ENCODE measurements at places on chromosomes 7 and 10.

DNA sequence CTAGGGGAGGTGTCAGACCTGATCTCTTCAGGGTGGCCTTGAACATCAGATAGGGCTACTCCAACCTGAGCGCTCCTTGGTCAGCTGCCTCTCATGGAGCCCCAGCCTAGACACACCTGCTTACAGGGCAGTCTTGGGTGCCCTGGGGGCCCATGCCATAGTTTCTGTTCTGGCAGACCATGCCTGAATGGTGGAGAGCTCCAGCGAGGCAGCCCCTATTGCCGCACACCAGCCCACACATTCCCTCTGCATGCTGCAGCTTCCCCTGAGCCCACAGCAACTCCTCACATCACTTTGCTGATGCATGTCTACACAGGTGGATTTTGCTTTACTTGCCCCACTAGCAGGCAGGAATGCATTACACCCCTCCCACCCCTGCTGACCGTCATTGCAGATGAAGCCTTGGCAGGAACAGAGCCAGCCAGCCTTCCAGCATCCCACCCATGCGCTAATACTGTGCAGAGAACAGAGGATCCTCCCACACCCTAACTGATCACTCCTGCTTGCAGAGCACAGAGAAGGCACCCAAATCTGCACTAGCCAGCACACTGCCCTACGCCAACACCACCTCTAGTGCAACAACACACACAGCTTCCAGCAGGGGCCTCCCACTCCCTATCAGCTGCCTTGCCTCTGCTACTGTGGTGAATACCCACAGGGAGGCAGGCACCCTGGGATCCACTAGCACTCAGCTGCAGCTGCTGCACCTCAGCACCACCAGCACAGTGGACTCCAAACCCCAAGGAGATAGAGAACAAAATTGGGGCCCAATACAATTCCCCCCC, 43.0 kb upstream of the GRM3 start:
- DNase-seq = no peak

DNA sequence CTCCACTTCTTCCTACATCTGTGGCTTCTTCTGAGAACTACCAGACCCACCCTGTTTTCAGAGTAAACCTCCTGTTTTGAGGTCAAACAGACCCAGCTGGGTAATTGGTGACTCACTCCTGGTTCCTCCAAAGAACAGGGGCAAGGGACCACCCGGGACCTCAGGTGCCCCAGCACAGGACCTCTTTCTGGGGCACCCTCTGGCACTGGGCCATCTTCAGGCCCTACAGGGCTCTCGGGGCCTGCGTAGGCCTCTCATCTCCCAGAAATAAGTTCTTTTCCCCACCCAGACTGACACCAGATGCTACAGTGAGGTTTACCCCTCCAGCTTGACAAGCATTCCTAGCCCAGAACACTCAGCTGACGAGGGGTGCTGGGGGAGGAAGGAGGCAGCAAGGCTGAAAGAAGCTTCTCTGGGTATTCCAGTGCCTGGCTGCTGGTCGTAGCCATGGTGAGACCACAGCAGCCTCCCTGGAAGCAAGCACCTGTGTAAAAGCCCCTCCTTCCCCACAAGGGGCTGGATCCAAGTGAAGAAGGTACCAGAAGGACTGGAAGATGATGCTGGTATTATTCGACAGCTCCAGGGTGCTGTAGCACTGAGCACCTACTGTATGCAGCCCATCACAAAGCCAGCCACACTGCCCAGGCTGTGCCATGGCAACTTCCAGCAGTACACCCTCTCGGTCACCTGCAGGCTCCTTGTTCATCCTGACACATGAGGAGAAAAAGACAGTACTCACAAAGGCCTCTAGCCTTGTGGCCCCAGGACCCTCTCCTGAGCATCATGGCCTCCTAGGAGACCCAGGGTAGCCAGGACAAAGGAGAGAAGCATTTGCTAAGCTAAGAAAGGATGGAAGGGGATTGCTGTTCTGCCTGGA, 47.4 kb downstream of the ALOX5 start:
- DNase-seq = no peak

GRCh38 chr10:101956117-101956516, 99.9 kb downstream of the ARMH3 start:
- DNase-seq = no peak

DNA sequence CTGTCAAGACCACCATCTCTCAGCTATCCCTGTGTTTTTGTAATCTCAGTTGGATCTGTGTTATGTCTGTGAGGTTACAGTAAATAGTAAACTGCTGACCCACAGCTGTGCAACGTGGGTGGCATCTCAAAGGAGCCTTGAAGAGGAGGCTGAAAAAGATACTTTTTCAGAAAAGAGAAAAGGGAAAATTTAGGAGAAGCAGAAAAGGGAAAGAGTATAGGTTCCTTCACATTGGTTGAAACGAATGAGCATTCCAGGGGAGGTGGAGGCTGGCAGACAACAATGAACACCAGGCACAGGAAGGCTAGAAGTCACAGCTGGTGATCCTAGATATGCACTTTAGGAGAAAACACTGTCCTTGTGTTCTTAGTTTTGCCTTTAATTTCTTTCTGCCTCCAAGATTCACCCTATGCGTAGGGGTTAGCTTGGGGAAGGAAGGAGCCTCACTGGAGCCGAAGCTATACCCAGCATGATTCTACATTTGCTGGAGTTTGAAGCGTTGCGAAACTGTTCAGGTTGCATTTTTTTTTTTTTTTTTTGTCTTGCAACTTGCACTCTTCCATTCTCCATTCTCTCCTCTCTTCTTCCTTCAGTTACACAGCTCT, 18.3 kb downstream of the CPED1 start:
- DNase-seq = no peak

- no peak for DNase-seq
Measured at GRCh38 chr7:44678471-44679179, 70.0 kb upstream of the ZMIZ2 start.

DNA sequence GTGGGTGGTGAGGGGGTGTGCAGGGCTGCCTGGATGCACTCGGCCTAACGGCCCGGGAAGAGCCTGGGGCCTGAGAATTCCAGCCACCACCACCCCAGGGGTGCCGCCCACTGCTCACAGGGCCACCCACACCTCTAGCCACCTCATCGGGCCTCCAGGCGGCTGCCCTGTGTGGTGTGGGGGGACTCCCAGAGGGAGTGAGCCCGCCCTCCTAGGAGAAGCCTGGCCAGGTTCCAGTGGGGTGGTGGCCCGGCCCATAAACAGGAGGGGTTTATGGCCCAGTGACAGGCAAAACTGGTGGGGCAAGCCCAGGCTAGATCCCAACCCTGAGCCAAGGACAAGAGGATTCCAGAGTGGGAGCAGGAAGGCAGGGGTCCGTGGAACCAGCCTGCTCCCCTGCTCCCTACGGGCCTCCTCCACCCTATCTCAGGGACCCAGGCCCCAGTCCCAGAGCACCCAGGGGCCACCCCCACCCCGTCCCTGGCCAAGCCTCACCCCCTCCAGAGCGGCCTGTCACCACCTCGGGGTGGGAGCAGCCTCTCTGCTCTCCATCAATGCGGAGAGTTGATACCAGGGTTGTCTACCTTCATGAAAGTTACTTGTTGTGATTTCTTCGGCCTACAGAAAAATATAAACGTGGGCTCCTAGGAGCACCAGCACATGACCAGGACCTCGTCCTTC, 20.2 kb upstream of the PDGFA start:
- no peak for DNase-seq

- no peak for DNase-seq
Measured at GRCh38 chr7:137877027-137877675, 30.4 kb upstream of the DGKI start.

DNA sequence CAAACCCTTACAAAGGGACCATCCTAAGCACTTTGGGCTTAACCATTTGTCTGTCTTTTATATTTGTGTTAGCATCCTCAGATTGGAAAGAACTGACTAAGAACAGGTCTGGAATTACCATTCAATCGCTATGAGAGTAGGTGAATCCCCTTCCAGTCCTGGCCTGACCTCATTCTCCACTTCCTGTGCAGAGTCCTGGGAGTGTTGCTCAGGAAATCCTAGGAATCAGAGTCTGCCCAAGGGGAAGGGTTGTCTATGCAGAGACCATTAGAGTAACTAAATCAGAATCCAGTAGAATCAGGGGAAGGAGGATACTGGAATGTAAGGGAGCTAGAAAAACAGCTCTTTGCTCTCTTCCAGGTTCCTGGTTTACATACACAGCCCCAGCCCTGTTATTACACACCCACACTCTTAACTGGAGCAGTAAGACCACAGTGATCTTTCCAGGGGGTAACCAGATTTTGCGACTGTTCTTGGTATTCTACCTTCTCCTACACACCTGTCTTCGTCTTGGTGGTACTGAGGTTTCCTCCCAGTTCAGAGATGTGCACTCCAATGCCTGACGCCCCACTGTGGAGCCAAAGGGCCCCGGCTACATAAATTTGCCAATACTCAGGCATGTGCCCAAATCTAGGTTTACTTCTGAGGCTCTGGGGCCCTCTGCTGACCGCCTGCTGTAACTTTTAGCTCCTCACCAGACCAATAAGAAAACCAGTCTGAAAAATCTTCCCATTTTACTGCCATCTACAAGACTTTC, 103.7 kb downstream of the RNF216 start:
- peak; percentile 74 for DNase-seq

- no peak for DNase-seq
Measured at GRCh38 chr10:8075282-8076260, 21.1 kb downstream of the GATA3 start.

DNA sequence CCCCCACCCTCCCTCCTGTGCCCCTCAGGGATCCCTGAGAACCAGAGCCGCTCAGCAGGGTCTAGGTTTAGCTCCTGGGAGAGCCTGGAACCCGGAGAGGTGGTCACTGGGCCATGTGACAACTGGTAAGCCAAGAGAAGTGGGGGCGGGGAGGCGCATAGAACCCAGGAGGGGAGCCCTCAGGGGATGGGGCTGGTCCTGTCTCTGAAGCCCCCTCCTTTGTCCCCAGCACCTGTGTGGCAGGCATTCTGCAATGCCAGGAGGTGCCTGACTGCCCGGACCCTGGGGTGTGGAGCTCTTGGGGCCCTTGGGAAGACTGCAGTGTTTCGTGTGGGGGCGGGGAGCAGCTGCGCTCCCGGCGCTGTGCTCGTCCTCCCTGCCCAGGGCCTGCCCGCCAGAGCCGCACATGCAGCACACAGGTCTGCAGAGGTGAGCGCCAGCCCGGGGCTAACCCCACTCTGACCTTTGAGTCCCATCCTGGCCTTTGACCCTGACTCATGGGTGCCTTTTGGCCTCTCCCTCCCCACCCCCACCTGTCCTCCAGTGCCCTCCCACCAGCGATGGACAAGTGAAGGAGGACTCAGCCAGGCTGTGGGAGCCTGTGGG, 22.4 kb upstream of the ZNF862 start:
- no peak for DNase-seq

DNA sequence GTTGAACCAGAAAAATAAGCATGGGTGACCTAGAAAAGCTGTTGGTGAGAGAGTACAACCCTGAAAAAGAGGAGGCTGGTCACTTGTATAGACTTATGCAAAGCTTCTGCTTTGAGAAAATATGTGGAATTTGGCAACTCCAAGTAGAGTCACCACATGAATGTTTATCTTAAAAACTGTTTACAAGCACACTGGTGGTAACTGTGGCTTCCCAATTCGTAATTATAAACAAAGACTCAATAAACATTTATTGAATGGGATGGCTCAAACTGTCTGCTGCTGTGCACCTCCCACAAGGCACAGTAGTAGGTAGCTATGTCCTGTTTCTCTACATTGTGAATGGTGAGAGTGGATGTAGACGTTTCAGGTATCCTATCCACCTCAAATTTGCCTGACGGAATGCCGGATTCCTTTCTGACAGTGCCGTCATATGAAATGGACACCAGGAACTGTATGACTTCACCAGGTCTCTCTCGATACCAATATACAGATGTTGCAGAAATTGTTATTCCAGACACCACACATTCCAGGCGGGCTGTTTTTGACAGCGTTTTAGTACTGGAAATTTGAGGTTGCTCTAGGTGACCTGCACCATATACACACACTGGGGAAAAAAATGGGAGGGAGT, 43.4 kb upstream of the TARP start:
- no peak for DNase-seq

GRCh38 chr10:97888641-97889262, 39.1 kb downstream of the GOLGA7B start:
- DNase-seq = no peak

DNA sequence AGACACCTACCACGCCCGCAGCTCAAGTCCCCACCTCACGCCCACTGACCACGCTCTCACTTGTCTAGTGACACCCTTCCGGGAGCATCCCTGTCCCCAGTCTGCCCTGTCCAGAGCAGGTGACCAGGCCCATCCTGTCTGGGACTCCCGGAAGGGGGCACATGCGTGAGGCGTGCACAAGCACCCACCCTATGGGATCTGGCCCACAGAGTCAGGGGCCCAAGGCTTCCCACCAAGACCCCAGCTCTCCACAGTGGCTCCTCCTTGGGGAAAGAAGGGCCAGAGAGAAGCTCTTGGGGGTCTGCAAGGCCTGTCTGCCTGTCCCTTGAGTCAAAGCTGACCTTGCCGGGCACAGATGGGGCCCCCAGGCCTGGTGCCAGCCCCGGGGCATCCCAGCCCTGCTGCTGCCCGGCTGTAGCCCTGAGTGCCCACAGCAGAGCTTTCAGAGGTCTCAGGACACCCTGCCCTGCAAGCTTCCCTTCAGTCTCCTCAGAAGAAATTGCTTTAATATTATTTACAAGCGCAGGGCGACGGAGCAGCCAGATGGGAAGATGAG, 195.0 kb downstream of the ELFN1 start:
- DNase-seq = no peak

DNA sequence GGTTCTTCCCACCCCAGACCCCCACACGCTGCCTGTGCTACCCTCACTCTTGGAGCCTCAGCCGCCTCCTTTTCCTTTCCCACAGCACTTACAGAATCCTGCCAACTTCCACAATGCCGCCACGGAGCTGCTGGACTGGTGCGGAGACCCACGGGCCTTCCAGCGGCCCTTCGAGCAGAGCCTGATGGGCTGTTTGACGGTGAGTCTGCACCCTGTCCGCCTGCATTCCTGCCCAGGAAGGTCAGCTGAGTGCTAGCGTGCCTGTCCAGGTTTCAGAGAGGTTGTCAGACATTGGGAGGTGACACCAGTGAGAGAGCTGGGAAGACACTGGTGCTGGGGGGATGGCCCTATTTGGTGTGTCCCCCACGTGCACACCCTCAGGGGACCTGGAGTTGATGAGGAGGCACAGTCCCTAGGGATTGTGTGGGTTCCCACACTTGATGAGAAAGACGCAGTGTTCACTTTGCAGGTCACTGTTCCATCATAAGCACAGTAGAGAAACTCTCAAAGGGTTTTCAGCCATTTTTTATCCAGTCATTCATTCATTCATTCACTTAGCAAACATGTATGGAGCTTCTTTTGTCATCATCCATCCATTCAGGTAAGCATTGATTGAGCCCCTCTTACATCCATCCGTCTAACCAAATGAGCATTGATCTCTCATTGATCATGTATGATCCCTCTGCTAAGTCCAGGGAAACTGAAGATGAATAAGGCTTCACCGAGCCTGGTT, 138.9 kb upstream of the PPIF start:
- DNase-seq = no peak

GRCh38 chr7:66586181-66586580, 42.5 kb upstream of the KCTD7 start:
- no peak for DNase-seq

- no peak for DNase-seq
Measured at GRCh38 chr10:51340845-51341610, 266.7 kb downstream of the PRKG1 start.
